Stimulated activated CD4-positive, alpha-beta T cell treated with anti-CD3 and anti-CD28 coated beads, Interleukin-12 subunit alpha, Interleukin-12 subunit beta, amount 100 ng/mL, for 24 hours (primary cell): ENCODE measurements at places on chromosomes 6 and 20.

DNA sequence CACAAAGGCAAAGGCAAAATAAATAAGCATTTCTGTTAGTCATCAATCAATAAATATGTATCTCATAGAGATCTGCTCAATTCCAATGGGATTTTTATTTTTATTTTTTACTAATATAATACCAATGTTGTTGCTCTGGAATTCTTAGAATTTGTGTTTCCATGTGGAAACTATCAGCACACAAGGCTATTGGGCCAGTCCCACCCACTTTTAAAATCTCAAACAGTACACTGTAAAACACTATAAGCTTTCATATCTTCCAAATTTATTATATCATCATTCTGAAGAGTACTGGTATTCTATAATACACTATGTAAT is 563.8 kb upstream of the MARCKS start:
- DNase-seq, result no peak

GRCh38 chr6:4259391-4259790 is 124.0 kb upstream of the ECI2 start:
- no peak for DNase-seq

- DNase-seq, result no peak
Measured at GRCh38 chr6:89830170-89830809, 610 bp downstream of the CASP8AP2 start.

DNA sequence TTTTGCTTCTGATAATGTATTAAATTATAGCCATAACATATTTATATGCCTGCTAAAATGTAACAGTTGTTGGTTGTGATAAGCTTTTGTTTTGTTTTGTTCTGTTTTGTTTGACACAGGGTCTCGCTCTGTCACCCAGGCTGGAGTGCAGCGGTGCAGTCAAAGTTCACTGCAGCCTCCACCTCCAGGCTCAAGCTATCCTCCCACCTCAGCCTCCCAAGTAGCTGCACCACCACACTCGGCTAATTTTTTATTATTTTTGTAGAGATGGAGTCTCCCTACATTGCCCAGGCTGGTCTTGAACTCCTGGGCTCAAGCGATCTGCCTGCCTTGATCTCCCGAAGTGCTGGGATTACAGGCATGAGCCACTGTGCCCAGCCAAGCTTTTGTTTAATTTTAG is 157.8 kb downstream of the ARID1B start:
- DNase-seq, result no peak

DNA sequence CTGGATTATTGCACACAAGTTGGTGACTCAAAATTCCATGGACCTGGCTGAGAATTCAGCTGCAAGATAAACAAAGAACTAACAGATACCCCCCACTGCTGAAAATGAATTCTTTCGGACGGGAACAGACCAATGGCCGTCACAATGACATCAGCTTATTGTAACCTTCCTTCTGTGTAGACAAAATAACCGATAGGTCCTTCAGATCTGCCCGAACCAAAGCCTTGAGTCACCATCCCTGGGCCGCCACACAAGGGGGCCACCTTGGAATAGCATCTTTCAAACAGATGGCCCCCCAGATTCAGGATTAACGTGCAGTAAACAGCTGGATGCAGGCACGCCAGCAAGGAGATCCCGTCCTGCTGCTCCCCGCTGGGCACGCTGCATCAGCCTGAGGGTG is 214.0 kb upstream of the EXOC2 start:
- DNase-seq, result no peak

- DNase-seq, result no peak
Measured at GRCh38 chr6:1624851-1625781, 15.4 kb downstream of the FOXC1 start.

DNA sequence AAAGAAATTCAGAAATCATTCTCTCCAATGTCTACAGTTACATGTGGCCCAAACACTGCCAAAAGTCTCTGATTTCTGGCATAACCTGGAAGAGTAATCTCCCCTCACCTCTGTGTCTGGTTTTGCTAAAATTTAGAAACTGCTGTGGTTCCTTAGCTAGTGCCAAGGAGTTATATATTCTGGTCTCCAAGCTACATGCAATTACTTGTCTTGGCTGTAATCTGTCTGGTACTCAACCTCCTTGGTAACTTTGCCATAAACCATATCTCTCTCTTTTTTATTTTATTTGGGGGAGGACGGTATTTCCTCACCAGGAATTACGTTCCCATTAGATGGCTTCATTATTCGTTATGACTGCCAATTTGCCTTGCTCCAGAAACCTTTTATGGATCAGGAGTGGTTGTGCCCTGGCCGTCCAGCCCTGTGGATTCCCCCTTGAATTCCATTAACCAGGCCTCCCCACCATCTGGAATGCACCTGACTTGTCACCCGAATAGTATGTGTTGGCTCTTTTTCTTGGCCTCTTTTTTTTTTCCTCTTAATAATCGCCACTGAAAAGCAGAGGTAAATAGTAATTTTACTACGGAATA is 400.0 kb downstream of the CD83 start:
- DNase-seq, result no peak

DNA sequence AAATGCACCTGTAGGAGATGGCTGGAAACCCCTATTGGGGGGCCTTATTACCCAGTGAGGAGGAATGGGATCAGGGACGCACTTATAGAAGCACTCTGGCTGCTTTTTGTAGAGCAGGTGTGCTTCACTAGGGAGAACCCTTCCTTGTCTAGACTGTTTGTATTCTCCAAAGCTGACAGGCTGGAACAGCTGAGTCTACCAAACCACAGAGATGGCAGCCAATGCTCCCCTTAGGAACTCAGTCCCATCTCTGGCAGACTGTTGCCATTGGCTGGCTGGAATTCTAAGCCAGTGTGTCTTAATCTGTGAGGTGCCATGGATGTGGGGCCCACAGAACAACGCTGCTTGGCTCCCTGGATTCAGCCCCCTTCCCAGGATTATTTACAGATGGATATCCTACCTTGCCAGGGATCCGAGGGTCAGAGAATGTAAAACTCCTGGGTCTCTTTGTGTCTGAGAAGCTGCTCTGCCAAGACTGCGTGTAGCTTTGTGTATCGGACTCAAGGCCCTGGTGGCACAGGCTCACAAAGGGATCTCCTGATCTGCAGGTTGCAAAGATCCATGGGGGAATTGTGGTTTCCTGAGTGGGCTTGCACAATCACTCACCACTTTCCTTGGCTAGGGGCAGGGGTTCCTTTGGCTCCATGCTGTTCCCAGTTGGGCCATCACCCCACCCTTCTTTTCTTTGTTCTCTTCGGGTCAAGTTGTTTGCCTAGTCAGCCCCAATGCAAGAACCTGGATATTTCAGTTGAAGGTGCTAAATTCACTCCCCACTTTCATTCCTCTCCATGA is 26.1 kb downstream of the C6orf52 start:
- no peak for DNase-seq

DNA sequence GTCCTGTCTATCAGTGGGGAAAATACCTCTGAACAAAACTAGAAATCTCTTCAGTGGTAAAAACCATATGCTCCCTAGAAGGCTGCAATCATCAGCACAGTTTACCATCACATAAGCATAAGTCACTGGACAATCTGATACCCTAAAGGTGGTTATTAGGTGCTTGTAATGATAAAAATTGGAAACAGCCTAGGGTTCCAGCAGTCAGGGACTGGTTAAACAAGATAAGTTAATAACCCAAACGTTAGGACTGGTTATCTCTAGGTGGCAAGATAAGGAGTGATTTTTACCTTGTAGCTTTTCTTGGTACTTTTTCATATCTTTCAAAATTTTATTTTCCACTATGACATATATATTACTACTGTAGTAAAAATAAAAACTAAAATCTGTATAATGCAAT is 11.0 kb downstream of the ECI2 start:
- DNase-seq, result no peak

GRCh38 chr20:21559305-21559704 is 45.4 kb upstream of the NKX2-2 start:
- no peak for DNase-seq
